AG04450 (cell line): ENCODE measurements at places on chromosomes 5 and 9.

DNA sequence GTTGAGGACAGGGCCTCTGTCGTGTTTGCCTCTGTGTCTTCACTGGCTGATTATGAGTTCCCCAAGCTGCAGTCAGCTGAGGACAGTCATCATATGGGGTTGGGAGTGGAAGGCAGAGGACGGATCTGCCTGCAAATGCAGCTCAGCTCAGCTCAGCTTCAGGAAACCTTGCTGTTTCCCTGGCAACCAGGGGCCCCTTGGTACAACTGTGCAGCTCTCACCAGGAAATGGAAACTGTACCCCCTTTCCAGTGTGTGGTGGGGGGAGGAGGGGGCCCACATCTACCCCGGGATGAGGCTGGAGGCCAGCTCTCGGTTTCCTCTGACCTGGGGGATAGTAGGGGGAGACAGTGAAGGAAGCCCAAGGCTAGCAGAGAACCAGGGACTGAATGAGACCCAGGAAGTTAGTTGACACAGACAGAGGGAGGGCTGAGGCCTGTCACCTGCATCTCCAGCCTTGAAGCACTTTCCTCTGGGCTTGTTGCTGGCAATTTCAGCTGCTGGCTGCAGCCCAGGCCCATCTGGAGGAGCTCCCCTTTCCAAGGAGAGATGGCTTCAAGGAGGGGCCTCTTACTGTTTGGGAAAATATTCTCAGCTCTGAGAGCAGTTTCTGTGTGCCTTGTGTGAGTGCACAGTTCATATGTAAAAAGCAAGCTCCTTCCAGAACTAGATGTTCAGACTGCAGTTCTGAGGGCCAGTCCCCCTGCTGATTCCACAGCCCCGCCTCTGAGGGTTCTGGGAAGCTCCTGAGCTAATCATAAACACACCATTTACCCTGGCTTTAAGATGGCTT is 6.9 kb downstream of the ANXA6 start:
- no peak for DNase-seq

DNA sequence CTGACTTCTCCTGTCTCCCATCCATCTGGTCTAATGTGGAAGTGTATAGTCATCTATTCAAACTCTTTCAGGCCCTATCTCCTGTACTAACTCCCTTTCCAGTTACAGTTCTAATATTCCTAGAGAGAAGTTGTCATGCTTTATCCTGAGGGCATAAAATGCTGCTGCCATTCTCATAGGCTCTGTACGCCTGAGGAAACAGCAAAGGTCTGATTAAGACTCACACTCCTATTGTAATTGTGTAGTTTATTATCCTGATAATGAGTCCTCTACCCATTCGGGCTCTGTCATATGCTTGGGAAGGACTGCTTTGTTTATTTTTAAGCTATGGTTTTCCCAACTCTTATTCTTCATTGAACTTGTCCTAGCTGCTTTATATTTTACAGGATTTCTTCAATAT is 290.4 kb downstream of the TMEM38B start:
- no peak for DNase-seq

- DNase-seq: no peak
Measured at GRCh38 chr9:114513055-114513958, 8.0 kb upstream of the WHRN start.

DNA sequence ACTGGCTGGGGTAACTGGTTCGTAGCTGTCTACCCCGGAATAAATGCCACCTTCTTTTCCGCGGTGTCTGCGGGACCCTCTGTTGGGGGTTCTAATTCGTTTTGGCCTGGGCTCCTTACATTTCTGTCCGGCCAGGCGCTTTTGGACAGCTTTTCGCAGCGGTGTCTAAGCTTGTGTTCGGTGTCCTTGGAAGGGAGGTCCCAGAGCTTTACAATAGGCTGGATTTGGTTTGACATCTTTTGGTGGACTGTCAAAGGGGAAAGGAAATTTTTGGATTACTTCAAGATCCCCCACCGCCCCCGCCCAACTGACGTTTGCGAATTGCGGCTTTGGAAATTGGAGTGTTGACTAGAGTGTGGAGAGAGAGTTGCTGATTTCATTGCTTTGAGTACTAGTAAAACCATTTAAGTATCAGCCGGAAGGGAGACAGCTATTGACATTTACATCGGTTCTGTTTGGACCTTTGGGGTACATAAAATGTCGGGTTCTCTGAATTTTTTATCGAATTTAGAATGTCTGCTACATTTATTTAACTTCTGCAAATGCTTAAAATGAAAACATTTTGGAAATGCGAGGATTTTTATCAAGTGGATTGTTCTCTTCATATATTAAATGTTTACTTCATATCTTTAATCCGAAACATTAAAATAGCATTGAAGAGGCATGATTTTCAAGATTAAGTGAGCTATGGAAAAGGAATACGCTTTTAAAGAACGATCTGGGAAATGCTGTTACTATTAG is 4.7 kb upstream of the PURA start:
- DNase-seq: no peak

DNA sequence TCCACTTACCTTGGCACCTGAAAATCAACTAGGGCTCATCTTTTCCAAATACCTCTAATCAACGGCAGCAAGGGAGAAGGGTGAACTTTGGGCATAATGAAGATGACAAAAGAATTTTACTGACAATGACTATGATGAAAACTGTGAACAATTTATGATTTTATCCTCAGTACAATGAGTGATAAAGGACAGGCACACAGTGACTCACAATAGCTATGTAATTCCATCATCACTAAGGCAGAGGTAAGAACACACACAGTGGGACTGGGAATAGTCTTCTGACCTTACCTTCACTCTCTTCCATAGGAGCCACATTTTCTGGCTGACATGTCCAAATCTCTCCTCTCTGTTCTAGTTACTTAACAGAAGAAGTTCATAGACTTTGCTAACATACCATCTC is 26.1 kb upstream of the KCNV2 start:
- DNase-seq: no peak

DNA sequence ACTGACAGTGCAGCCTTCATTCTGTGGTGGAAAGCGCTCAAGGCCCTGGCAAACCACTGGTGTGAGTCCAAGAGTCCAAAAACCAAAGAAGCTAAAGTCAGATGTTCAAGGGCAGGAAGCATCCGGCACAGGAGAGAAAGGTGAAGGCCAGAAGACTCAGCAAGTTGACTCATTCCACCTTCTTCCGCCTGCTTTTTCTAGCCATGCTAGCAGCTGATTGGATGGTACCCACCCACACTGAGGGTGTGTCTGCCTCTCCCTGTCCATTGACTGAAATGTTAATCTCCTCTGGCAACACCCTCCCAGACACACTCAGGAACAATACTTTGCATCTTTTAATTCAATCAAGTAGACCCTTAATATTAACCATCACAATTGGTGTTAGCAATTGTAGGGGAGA is 296.1 kb downstream of the NDUFS4 start:
- DNase-seq: no peak

DNA sequence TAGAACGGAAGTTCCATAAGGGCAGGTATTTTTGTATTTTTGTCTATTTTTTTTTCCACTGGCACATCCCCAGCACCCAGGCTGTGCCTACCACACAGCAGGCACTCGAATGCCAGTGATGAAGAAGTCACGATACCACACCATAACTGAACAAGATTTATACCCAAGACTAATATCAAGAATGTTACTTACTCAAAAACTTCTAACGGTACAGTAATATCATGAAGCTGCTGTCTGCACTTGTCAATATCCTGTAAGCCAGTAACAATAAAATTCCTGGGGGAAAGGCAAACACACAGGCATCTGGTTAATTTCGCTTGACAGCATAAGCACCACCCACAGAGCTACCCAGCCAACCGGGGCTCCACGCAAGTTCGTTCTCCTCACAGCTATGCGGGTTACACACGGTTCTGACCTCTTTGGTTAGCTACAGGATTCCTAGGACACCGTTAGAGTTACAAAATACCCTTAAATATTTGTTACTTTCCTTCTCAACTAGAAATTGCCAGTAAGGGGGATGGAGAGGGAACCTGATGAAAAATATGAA is 1.3 kb downstream of the MED10 start:
- DNase-seq: no peak

- no peak for DNase-seq
Measured at GRCh38 chr5:11564706-11565105, 339.5 kb downstream of the CTNND2 start.

DNA sequence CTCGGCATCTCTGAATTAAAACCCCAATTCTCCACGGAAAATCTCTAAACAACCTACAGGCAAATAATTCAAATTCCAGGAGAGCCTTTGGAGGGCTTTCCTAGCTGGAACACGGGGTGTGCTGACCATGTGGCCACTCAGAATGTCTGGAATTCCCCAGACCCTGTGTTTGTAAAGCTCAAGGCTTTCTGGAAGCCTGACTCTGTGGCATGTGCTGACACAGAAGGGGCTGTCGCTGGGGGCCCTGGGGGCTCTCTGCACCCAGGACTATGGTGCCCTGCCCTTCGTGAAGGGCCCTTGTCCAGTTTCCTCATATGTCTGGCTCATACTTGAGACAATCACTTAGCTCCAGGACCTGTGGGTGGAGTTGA is 29.0 kb upstream of the BOD1 start:
- peak; percentile 6 for DNase-seq

DNA sequence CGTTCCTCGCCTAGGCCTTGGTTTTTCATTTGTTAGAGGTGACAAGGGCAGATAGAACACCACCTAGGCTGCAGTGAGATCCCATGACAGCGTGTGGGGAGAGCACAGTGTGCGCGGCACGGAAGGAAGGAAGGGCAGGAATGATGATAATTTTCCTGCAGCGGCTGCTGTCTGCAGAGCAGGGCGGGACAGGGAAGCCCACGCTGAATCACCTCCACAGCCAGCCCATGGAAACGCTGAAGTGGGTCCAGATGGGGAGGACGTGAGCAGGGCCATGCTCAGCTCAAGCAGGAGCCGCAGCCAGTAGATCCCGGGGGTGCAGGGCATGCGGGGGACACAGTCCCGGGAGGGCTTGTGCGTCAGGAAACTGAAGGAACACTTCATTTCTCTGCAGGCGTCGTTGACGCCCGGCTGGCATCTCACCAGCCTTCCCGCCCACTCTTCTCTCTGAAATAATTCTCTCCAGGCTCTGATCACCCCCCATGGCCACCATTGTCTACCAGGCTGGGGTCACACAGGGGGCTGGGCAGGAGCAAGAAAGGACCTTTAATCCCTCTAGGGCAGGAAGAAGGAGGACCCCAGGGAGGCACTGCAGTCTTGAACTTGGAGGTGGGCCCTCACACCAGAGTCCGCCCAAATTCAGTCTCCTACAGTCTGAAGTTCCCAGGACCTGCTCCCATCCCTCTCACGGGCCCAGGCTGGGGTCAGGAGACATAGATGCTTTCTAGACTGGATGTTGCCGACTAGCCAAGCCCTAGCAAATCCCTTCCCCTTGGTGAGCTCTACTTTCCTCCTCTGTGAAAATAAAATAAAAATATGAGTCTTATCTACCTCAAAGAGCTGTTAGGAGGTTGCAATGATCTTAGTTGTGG is 20.9 kb upstream of the SYNPO start:
- peak; percentile 20 for DNase-seq

DNA sequence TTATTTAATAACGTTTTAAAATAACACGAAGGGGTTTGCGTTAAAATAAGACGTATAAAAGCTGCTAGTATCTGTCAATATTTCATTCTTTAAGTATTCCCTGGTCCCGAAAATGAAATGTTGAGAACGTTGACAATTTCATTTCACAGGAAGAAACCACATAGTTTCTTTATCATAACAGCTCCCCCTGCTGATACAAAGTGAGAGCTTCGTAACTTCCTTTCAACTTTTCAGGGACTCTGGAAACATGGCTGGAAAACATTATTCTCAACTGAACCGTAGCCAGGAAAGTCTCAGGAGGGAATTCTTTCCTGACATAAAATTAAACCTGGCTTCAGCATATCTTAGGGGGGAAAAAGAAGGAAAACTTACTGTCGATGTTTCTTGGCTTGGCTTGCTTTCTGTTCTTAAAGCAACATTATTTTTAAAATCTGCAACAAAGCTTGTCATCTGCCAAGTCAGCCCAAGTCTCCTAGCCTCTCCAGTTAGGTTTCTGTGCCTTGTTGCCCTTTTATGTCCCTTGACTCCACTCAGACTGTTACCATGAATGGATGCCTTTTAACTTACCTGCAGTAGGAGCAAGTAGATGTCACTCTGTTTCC is 122.9 kb upstream of the DAB2 start:
- peak; percentile 33 for DNase-seq

DNA sequence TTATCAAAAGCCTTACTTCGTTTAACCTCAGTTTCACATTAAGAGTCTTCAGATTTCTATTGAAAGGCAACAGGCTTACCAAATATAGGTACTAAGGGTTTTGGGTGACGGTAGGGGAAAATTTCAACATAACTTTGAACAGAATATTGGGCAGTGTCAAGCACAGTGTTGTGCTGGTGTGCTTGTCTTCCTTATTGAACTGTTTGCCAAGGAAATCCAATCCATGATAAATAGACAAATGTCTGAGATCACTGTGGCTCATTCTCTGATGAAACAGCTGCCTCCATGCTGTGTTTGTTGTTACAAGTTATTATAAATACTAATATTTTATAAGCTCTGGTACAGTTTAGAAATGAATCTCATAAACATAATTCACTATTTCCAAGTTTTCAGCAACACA is 730.1 kb downstream of the NR2F1-AS1 start:
- no peak for DNase-seq

DNA sequence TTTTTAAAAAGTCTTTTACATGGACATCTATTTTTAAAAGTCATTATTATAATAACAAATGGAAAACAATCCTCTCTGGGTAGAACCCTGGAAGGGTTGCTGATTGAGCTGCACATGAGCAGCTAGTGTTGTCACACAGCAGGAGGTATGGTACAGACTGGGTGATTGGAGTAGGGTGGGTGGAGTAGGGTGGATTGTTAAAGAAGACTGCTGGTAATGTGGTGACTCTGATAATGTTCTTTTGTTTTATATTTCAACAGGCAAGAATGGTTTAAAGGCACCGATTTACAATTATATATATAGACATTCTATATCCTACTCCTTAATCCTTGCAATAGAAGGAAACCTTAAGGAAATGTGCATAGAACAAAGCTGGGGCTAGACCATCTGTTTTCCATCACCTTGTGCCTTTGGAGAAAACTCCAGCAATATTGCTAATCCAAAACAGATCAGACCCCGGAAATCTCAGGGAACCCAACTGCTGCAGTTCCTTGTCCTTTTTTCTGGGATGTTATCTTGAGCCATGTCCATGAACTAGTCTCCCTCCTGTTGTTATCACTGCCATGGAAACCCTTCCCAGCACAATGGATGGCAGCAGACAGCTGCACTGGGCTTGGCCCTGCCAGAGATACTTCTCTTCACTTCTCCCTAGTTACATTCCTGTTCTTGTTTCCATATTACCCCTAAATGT is 129.7 kb downstream of the YIPF5 start:
- no peak for DNase-seq

GRCh38 chr9:88661759-88662158 is 126.8 kb downstream of the NXNL2 start:
- no peak for DNase-seq

GRCh38 chr5:43038496-43038989 is 1.6 kb downstream of the ANXA2R start:
- no peak for DNase-seq
